ENCODE measurements at places on chromosomes 2 and 18. TPM values are rescaled to one million over a fixed set of nuclear protein-coding genes. Genes with fewer than 3 reads are reported as not detected.

The STAT4 gene
- 5.3 TPM for total RNA-seq

The TCF23 gene
- not detected for total RNA-seq

The TMEM200C gene
- 23.2 TPM for total RNA-seq

The CRIM1 gene
- 97.8 TPM for total RNA-seq

The PAX3 gene
- not detected for total RNA-seq

The CYP26B1 gene
- 0.82 TPM for total RNA-seq

The FOXI3 gene
- total RNA-seq: 0.41 TPM

The FBXO48 gene
- total RNA-seq: 0.82 TPM

The ITPRIPL1 gene
- 4.9 TPM for total RNA-seq

The CCDC85A gene
- total RNA-seq: 31.0 TPM

The WDCP gene
- total RNA-seq: 27.3 TPM

The LCT gene
- not detected for total RNA-seq

The MDH1 gene
- total RNA-seq: 210 TPM

The CBLN2 gene
- total RNA-seq: 280 TPM

The RNF144A gene
- 33.8 TPM for total RNA-seq

The FBXO15 gene
- total RNA-seq: 4.1 TPM

The SULT1C2 gene
- total RNA-seq: 0.41 TPM

The METTL5 gene
- total RNA-seq: 39.5 TPM

The VSNL1 gene
- 24.5 TPM for total RNA-seq

The USP40 gene
- 5.3 TPM for total RNA-seq

The CDH7 gene
- 7.3 TPM for total RNA-seq

The SPHKAP gene
- total RNA-seq: 45.7 TPM

The PSMA8 gene
- total RNA-seq: not detected

The ZNF804A gene
- 13.9 TPM for total RNA-seq

The RTKN gene
- 2.9 TPM for total RNA-seq

The ANKRD30B gene
- 3.3 TPM for total RNA-seq

The CYRIA gene
- 227 TPM for total RNA-seq

The LIMS3 gene
- 0.82 TPM for total RNA-seq

The GPR55 gene
- total RNA-seq: not detected

The AMMECR1L gene
- 11.0 TPM for total RNA-seq
